ENCODE measurements at places on chromosomes 11 and 22.

DNA sequence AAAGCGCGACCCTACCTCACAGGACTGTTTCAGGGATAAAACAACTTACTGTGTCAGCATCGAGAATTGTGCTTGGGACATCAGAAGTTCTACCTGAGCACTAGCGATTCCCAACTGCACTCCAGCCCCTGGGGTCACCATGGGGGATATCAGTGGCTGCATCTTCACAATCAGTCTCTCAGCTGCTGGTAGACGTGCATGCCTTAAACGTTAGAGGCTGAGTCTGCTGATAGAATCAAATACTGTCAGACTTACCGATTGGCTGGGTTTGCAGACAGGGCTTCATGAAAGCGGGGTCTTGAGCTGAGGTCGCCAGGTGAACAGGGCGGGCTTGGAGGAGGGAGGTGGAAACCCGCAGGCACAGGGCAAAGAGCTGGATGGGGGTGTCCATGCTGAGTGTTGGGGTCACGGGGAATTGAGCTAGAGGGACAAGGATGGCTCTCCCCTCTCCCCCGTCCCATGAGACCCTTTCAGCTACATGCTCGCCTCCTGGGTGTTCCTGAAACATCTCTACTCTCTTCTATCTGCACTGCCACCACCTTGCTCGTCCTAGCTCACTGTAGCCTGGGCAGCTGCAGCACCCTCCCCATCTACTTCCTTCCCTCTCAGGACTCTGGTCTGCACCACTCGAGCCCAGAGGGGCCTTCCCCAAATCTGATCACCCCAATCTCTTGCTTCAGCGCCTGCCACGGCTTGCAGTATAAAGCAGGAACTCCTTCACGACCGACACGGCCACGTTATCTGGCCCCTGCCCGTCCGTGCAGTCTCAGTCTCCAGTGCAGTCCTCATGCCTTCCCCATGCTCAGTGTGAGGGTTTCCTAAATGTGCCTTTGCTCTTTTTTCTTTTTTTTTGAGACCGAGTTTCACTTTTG is 43.5 kb downstream of the ST14 start:
- DNase-seq: no peak

DNA sequence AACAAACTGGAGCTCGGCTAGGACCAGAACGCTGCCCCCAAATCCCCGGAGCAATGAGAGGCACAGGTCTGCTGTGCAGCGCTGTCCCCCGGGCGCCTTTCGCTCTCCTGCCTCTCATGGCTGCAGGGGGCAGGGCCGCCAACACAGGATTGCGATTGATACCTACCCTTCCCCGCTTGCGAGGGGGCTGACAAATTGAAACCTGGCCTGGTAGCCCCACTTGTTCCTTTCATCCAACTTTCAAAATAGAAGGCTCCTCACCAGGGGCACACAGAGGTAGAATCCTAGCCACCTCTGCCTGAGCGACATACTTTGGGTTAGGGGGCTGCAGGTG is 642 bp upstream of the CASTOR1 start:
- DNase-seq: no peak

- no peak for DNase-seq
These were observed 2.9 kb upstream of the BID start for GRCh38 chr22:17777005-17777716.

GRCh38 chr11:123137431-123138224 is 57.4 kb downstream of the CLMP start:
- DNase-seq: no peak

- no peak for DNase-seq
These were observed 12.7 kb downstream of the PIM3 start for GRCh38 chr22:49973018-49973961.

GRCh38 chr11:86046116-86046515 is 22.8 kb downstream of the PICALM start:
- no peak for DNase-seq

DNA sequence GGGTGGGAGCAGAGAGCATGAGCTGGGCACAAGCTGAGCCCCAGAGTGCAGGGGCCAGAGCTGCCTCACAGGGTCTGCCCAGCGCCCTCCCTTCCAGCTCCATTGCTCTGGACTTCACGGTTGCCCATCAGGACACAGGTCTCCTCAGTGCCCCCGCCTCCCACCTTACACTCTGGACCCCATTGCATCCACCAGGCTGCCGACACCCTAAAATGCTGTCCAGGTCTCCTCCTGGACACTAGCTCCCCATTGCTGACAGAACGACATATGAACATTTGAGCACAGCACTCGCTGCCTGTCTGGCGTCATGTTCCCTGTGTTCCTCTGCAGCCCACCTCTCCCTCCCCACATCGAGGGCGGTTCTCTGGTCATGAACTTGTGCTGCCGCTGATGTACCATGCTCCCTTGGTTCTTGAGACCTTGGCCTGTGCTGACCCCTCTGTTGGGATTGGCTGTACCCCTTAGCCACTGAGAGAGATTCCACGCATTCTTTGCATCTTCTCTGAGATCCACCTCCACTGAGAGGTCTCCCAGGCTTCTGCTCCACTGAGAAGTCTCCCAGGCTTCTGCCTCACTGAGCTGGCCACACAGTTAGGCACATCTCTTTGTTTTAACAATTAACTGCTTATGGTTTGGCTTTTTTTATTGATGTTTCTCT is 34.2 kb upstream of the NECTIN1 start:
- no peak for DNase-seq

DNA sequence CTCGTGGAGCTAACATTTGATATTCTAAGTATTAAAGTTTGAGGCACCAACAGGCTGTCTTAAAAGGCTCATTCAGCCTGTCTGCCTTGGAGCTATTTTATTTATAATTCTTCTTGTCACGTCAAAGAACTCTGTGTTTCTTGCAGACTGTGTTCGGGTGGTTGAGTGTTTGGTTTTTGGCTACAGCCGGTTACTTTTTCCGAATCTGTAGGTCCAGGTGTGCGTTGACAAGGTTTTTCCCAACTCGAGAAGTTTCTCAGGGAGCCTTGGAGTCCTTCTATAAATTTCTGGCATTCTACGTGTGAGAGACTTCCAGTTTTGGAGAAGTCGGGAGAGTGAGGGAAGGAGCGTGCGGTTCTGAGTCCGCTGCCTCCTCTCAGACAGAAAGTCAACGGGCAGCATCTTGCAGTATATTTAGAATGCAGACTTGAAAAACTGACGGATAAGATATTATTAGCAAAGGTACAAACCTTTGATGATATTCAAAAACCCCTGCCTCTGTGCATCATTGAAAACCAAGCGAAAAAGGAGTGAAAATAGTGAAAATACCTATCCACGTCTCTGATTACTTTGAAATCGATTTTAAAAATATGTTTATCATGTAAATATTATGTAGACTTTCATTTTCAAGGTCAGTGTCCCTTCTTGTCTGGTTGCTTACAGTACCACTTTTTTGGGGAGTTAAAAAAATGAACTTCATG is 85.2 kb upstream of the PPARA start:
- no peak for DNase-seq

GRCh38 chr11:72860592-72860991 is 46.4 kb downstream of the ATG16L2 start:
- DNase-seq: no peak

DNA sequence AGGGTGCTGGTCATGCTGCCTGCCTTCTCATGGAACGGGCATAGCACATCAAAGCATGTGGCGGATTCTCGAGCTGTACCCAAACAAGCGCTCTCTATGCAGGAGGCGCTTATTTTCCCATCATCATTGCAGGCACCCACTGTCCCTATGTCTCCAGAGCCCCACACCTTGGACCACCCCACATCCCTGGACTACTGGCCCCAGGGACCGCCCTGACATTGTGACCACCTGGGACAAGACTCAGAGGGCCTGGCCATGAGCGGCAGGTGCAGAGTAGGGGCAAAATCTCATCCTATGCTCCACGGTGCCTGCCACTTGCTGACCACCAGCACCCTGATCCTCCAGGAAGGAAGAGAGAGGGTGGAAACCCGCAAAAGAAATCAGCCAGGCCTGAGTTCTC is 170.4 kb downstream of the DSCAML1 start:
- no peak for DNase-seq

- DNase-seq: no peak
These were observed 9.3 kb downstream of the APOL5 start for GRCh38 chr22:35726933-35727332.

DNA sequence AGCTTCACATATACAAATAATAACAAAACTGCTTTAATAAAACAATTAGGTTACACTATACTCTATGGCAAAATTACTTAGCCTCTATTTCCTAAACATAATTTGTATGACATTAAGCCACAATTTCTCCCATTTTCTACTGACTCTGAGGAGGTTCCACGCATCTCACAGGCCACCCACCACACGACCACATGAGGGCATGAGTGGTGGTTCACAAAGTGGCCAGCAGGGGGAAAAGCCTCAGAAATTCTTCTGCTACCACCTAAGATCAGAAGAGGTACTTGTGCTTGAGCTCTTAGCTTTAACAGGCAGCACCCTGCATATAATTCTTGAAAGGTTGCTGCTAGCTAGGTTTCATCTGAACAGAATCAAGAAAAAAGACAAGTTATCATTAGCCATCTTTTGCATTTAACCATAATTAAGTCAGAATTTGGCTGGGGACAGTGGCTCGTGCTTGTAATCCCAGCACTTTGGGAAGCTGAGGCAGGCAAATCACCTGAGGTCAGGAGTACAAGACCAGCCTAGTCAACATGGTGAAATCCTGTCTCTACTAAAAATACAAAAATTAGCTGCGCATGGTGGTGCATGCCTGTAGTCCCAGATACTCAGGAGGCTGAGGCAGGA is 7.7 kb downstream of the LPXN start:
- DNase-seq: no peak

DNA sequence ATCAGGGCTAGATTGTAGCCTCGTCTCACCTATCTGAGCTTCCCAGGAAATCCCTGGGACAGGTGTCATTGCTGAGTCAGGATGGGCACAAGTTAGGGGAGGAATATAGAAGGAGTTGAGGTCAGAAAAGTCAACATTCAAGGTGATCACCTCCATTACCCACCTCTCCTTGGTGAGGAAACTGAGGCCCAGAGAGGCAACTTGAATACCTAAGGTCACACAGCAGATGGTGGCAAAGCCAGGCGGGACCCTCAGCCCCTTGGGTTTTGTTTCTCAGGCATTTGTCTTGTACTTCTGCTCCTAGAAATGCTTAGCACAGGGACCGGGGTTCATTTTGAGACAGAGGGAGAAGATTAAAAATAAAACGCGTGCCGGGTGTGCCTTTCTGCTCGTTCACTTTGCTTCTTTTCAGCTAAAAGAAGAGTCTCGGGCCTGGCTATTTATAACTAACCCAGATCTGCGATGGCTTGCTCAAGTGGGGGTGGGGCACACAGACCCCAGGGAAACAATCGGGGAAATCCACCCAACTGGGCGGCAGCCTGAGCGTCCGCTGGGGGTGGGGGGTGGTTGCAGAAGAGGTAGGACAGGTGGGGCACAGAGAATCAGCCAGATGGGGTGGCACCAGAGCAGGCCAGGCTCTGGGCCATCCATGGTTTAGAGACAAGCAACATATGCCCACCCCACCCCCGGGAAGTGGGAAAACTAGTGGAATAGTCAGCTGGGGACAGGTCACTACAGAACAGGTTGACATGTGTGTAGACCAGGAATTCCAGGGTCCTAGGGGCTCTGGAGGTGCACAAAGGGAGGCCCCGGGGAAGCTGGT is 3.9 kb upstream of the GNAZ start:
- no peak for DNase-seq

DNA sequence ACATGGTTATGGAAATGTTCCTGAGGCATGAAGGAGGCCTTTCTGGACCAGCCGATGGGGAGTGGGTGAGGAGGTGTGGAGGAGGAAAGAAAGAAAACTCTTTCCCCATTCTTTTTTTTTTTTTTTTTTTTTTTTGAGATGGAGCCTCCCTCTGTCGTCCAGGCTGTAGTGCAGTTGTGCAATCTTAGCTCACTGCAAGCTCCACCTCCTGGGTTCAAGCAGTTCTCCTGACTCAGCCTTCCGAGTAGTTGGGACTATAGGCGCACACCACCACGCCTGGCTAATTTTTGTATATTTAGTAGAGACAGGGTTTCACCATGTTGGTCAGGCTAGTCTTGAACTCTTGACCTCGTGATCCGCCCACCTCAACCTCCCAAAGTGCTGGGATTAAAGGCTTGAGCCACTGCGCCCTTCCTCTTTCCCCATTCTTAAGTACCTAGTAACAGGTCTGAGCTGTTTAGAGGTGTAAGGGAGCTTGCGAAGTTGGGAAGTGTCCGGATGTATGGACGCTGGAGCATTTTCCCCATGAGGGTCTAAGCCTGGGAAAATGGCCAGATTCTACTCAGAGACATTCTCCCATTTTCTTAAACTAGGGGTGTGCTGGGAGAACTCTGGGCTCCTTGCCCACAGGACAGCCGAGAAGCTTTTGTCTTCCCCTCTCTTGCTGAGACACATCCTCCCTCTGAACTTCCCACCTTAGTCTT is 135.8 kb downstream of the TEAD1 start:
- no peak for DNase-seq

DNA sequence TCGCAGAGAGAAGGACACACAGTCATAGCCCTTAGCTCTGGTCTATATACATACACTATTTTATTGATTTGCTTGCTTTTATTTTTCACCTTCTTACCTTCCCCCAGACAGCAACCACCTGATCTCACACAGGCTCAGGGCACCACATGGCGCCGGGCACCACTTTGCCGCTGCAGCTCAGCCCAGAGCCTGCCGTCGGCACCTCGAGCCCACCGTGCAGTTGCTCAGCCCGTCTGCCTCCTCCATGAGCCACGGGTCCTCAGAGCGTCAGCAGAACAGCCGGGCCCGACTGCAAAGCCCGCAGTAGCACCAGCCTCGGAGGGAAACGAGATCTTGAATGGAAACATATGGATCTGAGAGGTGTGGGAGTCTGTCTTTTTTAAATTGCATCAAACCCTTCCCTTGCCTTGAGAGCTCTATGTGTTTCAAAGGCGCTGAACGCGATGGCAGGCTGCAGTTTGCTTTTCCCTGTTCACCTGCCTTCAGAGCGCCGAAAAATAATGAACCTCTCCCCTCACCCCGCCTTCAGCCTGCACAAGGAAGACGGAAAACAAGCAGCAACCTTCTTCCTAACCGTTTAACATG is 505.4 kb downstream of the MN1 start:
- no peak for DNase-seq

DNA sequence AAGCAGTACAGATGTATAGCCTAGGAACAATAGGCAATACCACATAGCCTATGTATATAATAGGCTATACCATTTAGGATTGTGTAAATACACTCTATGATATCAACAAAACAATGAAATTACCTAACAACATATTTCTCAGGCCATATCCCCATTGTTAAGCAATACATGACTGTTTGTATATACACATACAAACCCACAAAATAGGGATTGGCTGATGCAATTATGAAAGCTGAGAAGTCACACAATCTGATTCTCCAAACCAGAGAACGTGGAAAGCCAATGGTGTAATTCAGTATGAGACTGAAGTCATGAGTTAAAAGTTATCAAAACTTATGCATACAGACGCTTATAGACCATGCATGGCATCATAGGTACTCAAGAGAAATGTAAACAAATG is 700.1 kb upstream of the RAG2 start:
- DNase-seq: no peak
